Cardiac septum (tissue), 1 donor: ENCODE measurements at places on chromosomes 2 and 18.

DNA sequence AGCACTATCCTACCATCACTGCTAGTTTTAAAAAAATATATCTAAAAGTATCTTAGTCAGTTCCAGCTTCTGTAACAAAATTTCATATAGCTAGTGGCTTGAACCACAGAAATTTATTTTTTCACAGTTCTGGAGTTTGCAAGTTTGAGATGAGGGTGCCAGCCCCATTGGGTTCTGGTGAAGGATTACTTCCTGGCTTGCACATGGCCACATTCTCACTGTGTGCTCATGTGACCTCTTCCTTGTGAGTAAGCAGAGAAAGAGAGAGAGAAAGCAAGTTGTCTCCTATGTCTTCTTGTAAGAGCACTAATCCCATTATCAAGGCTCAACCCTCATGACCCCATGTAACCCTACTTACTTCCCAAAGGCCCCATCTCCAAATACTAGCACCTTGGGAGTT is 158.9 kb downstream of the DOK6 start:
- DNase-seq, result no peak

DNA sequence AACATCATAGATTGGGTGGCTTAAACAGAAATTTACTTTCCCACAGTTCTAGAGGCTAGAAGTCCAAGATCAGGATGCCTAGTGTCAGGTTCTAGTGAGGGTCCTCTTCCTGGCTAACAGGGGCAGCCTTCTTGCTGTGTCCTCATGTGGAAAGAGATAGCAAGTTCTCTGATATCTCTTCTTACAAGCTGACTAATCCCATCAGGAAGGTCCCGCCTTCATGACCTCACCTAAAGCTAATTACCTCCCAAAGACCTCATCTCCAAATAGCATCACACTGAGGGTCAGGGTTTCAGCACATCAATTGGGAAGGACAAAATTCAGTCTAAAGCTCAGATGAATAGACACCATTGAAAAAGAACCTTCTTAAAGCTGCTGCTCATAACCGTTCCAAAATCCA is 22.9 kb downstream of the ACVR1 start:
- no peak for DNase-seq

DNA sequence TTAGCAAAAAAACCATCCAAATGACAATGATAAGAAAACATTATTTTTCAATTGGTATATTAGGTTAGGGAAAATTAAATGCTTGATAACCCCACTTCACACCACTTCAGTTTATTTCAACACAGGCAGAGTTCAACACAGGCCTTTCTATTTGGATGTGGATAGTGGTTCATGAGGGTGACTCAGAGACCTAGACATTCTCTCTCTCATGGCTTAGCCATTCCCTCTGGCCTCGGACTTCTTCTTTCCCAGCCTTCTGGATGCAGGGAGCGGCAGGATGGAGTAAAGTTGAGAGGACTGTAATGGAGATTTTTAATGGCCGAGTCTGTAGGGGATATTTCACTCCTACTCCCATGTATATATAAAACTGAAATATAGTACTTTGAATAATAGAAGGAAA is 109.7 kb downstream of the CTNNA2 start:
- no peak for DNase-seq

GRCh38 chr2:162215162-162215561 is 28.1 kb downstream of the FAP start:
- no peak for DNase-seq

GRCh38 chr2:173001664-173002604 is 73.7 kb upstream of the MAP3K20 start:
- DNase-seq, result no peak
